ENCODE measurements at places on chromosomes 5 and 9.

- DNase-seq, result peak; percentile 40
These were observed 173.4 kb downstream of the NR3C1 start for GRCh38 chr5:143229896-143230675.

GRCh38 chr9:15374310-15374709, 48.4 kb upstream of the SNAPC3 start:
- no peak for DNase-seq

- no peak for DNase-seq
These were observed 59.6 kb downstream of the LRRTM2 start for GRCh38 chr5:138815529-138815928.

GRCh38 chr5:117680426-117680825, 1105.8 kb upstream of the SEMA6A start:
- DNase-seq, result no peak

- DNase-seq, result no peak
These were observed 582.4 kb upstream of the BRINP1 start for GRCh38 chr9:119951591-119951990.

- no peak for DNase-seq
These were observed 237.3 kb downstream of the CDH10 start for GRCh38 chr5:24407466-24407865.

DNA sequence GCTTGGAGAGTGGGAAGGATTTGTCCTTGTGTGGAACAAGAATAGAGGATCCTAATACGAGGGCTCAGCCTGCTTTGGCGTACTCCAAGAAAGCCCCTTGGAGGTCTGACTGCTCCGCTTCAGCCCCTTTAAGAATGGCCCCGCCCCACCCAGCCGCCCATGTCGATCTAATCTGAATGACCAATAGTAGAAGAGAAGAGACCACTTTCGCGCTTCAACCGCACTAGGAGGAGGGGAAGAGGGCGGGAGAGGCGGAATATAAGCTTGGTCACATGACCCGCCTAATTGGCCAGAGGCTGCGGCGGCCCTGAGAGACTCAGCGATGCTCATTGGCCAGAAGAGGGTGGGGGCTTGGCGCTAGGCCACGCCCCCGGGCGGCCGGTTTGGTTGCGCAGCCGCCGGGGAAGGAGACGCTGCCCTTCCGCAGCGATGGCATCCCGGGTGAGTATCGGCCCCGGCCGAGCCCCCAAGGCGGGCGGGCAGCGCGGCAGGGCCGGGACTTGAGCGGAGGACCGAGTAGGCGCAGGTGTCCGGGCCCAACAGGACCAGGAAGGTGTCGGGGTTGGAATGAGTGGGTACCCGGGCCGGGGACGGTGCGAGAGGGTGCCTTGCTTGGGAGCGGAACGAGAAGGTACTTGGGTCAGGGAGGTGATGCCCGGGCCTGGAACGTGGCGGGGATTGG, at the start of gene MIGA2:
Gene MIGA2 (plus strand): TSS at position 386 of the 682 bp plus-strand sequence. CDS start 3,969 bp downstream, outside the sequence.
- peak; percentile 97 for DNase-seq

- peak; percentile 53 for DNase-seq
These were observed 53.4 kb downstream of the TENT4A start for GRCh38 chr5:6766604-6767093.

DNA sequence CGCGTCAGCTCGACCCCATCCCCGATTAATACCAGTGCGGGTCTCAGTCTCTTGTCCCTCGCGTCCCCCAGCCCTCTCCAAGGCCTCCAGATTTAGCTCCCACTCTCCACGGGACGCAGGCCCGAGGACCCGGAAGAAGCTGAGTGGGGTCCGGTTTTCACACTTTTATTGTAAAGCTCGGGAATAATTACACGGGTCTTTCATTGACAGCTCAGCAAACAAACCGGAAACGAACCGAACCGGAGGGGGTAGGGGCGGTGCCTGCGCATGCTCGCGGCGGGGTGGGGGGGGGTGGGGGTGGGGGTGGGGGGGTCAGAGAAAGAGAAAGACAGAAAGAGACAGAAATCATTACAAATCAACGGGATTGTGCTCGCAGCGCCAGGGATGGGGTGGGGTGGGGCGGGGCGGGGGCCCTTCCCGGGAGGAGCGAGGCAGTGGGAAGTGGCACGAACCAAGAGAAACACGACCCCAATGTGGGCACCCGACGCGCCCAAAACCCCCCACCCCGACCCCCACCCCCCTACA, 27.9 kb downstream of the PCDH1 start:
- DNase-seq, result peak; percentile 46

- no peak for DNase-seq
These were observed 510.2 kb downstream of the SPATA31D1 start for GRCh38 chr9:82498541-82499317.

GRCh38 chr9:98986866-98987651, 43.4 kb downstream of the COL15A1 start:
- peak; percentile 12 for DNase-seq

DNA sequence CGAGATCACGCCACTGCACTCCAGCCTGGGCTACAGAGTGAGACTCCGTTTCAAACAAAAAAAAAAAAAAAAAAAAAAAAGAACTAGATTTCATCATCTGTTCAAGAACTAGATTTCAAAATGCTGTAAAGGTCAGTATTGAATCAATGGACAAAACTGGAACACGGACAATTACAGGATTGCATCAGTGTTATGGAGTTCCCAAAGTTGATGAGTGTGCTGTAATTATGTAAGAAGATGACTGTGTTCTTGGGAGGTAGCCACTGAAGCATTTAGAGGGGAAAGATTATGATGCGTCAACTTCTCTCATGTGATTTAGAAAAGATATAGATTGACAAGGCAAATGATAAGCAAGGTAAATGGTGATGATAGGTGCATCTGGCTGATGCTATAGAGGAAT, 6.5 kb downstream of the FAM240B start:
- no peak for DNase-seq

- DNase-seq, result no peak
These were observed 32.4 kb downstream of the INSL4 start for GRCh38 chr9:5263351-5264218.

GRCh38 chr9:111050819-111051218, 12.5 kb upstream of the LPAR1 start:
- DNase-seq, result no peak

DNA sequence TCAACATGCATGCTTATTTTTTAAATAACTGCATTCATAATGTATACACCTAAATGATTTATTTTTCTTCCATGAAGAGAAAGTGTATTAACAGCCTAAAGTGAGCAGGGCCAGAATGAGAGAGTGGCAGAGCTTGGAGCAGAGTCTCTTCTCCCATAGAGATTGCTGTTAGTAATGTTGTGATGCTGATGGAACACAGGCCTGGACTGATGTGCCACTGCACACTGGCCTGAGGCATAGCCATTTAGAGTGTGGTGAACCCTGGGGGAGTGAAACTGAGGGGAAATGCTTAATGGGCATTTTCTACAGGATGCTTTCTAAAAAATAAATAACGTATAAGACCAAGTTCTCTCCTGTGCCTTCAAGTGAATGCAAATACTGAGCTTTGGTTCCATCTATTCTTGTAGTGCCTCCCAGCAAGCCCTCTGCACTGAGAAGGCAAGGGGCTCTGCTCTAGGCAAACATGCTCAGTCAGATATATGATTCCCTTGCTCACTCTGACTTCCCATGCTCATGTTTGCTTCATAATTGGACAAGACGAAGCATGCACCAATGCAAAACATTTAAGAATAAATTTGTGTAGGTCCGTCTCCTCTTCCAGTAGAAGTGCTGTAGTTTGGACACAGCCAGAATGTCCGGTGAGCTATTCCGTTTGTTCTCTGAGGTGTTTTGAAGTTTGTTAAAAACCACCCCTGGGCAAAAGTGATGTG, 185.7 kb downstream of the PBX3 start:
- no peak for DNase-seq

DNA sequence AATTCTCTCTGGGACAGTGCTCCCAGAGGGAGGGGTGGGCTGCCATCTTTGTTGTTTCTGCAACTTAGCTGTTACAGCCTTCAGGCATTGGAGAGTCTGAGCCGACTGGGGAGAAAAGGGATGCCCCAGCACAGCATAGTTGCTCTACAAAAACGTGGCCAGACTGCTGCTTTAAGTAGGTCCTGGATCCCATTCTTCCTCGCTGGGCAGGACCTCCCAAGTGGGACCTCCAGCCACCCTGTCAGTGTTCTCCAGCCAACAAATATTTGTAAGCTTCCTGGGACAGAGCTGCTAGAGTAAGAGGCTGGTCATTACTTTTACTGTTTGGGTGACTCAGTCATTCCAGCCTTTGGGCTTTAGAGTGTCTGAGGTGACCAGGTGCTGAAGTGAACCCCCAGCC, 292.7 kb upstream of the NREP start:
- DNase-seq, result no peak

DNA sequence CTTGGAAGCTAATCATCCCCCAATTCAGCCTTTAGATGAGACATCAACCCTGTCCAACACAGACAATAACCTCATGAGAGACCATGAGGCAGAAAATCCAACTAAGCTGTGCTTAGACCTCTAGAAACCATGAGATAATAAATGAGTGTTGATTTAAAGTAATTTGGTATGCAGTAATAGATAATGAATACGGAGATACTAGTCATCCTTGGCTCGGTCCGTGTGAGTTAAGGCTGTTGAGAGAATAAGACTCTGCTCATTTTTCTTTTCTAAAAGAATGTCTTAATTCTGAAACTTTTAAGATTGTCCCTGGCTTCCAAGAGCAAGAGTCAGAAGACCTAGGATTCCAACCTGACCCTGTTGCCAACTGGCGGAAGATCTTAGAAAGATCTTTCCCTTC, 6.1 kb downstream of the TNC start:
- DNase-seq, result no peak

- no peak for DNase-seq
These were observed 65.5 kb upstream of the HSPA9 start for GRCh38 chr5:138640646-138641254.

GRCh38 chr9:70049236-70049635, 5.6 kb downstream of the MAMDC2 start:
- DNase-seq, result no peak

DNA sequence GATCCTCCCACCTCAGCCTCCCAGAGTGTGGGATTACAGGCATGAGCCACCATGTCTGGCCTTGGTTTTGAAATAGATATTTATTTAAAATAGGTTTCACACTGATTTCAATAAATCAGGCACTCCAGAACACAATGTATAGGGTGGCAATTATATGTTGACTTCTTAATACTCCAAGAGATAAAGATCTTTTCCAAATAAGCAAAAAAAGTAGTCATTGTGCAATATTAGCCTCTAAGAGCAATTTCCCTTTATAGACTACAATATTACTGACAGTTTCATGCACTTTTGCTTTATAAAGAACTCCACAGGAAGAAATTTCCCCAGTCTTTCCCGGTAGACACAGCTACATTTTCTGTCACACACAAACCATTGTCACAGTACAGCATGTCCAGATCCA, 23.4 kb upstream of the RUFY1 start:
- no peak for DNase-seq

DNA sequence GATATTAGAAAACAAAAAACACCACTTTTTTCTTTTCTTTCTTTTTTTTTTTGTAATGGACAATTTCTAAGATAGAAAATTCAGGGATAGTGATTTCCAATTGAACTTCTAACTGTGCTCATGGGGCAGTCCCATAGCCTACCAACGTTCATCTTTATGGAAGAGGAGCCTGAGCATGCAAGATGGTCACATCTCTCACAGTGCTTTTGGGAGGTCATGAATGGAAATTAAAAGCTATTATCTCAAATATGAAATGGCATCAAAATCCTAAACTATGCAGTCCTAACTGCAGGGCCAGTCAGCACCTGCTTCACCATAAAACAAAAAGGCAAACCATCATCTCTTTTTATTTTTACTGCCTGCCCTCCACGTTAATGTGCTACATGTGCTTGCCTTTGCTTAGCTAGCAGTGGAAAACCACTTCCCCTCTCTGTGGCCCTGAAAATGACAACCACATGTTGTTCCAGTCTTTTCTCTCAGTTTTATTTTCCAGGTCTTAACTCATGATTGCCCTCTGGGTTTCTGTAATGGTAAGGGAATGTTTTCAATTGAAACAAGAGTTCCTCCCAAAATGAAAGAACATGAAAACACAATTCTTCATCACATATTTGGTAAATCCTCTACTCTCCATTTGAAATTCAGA, 16.7 kb downstream of the IFNB1 start:
- DNase-seq, result no peak

- DNase-seq, result no peak
These were observed 371.4 kb upstream of the TLE4 start for GRCh38 chr9:79200336-79200735.

DNA sequence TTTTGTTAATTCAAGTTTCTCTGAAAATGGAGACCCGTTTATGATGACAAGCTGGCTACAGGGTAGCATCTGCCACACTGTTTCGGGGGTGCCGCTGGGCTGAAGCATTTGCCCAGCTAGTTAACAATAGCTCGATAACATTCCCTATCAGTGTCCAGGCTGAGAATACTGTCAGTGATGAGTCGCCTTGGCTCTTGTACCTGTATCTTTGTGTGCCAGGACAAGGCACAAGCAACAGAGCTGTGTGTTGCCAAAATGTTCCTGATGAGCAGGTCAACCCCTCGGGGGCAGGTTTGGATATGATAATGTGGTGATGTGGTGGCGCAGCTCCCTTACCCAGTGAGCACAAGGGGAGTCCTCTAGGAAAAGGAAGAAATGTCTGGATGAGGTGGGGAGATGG, 7.0 kb downstream of the TGFBI start:
- DNase-seq, result no peak

GRCh38 chr5:159319363-159319762, 10.9 kb downstream of the IL12B start:
- no peak for DNase-seq

DNA sequence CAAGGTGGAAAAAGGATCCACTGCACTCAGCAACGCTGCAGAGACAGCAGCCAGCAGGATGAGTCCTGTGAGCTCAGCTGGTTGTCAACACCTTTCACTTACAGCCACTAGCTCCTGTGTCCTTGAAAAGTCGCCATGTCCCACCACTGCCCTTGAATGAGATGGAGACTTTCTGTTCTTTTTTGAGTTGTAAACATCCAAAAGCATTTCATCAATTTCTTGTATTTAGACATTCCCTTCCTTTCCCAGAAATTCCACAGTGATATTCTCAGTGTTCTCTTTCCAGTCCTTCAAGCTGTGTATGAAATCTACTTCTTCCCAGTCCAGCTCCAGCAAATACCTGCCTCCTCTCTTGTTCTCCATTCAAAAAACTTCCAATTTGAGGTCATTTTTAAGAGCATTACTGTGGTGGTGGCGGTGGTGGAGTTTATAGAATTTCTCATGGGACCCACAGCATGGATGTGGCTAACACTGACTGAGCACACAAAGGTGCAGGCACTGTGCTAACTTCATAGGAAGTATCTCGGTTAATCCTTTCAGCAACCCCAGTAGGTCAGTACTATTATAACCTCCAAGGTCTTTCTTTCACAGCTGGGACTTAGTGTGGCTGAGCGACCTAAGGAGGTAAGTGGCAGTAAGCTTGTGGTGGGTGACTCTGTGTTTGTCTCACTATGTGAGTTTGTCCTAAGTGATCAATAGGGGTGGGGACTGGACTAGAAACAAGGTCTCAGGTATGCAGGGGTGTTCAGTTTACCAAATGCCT, 15.0 kb upstream of the GPX3 start:
- no peak for DNase-seq

Data from head of caudate nucleus (tissue), 42 donors.